ENCODE measurements at places on chromosomes 3 and 15.

GRCh38 chr15:72588096-72588495 is 66.4 kb upstream of the GOLGA6B start:
- DNase-seq, result no peak

DNA sequence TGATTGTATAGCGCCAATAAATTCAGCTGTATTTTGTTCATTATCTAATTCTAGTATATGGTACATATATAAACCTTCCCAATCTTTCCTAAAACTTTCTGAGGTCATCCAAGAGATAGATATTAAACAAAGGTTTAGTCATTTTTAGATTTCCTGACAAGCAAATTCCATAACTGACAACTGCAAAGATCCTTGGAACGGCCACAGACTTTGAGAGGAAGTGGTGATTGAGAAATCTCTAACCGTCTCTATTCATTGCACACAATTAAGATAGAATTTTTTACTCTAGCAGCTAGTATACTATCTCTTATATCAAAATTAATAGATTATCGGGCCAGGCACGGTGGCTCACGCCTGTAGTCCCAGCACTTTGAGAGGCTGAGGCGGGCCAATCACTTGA is 4.7 kb downstream of the CSNK1G1 start:
- no peak for DNase-seq

- no peak for DNase-seq
Observed at GRCh38 chr3:52002748-52003147, 7.1 kb upstream of the RPL29 start.

DNA sequence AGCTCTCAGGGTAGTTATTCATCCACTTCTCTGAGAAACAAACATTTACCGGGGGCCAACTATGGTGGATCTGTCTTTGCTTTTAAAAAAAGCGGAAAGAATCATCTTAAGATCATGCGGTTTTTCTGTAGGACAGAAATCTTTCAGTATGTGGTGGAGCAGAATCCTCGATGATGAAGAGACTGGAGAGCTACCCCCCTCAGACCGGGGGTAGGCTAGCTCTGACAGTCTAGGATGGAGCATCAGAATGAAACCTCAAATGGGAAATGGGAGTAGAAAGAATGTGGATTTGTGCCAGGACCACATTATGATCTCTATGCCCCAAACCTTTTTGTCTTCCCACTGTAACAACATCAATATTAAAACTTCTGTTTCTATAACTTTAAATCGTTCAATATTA is 30.3 kb downstream of the TPRG1 start:
- no peak for DNase-seq

DNA sequence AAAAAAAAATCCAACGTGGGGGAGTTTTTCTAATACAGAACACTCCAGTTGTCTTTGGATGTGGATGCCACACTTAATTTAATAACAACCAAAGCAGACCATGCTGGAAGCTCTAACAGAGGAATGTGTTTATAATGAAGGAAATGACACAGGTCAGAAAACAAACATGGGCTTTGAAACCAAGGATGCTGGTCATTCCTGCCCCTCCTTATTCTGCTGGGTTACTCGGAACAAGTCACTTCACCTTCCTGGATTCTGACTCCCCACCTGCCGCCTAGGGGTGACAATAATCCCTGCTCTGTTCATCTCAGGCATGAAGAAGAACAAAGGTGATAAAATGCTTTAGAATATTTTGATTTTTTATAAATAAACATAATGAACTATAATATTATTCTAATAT is 240.9 kb upstream of the ADAMTS9 start:
- DNase-seq, result no peak

- no peak for DNase-seq
Observed at GRCh38 chr3:35641920-35642527, 2.7 kb downstream of the ARPP21 start.

DNA sequence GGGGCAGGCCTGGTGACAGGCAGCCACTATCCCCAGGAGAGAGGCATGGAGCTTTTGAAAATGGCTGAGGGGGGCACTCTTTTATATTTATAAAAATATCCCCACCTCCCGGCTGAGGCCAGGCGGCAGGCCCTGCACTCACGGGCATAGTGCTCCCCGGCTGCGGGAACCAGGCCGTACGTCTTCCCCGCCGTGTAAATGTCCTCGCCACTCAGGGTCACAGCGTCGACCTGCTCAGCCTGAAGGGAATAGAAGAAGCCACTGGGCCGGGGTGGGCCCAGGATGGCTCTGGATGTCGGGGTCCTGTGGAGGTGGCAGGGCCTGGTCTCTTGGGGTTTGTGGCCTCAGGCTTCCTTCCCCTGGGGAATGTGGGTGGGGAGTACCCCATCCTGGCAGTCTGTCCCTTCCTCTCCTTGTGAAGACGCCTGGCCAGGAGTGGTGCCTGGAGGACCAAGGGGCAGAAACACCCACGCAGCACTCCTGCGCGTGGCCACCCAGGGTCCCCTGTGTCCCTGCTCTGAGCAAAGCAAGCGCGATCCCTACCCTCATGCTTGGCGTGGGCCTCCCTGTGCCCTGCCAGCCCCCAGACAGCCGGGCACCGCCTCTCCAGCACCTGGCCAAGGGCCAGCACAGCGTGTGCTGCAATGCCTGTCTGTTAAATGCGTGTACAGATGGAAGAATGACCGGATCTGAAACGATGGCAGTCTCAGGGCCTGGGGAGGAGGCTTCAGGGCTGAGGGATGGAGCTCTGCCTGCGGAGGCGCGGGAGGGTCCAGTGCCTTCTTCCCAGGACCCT is 18.9 kb downstream of the MELTF start:
- DNase-seq, result no peak

DNA sequence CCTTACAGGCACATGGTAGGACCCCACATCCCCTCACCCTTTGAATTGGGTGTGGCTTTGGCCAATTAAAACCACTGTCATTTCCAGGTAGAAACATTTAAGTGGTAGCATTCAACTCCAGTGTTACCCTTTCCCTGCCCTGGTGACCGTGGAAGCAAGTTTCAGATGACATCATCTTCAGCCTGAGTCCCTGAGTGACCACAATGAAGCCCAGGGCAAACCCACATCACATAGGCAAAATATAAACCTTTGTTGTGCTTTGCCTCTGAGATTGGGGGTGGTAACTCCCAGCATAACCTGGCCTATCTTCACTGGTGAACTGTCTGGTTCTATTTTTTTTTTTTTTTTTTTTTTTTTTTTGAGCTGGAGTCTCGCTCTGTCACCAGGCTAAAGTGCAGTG is 404.0 kb upstream of the WNT5A start:
- no peak for DNase-seq

- DNase-seq, result no peak
Observed at GRCh38 chr3:123637131-123637530, 52.3 kb upstream of the HACD2 start.

DNA sequence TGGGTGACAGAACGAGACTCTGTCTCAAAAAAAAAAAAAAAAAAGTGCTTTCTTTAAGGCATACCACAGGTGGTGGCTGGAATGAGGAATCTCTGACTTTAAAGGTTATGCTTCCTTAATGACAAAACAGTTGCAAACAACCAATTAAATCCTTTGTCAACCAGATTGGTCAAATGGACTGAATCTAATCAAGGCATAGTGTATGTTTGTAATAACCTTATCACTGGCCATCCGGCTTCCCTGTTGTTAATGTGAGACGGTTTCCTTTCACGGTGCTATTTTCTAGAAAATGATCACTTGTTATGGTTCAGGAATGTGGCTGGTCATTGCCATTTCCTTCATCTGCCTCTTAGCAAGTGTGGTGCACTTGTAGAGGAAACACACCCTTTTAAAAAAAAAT is 75.9 kb downstream of the FLNB start:
- DNase-seq, result no peak

- no peak for DNase-seq
Observed at GRCh38 chr3:86229086-86229774, 761.7 kb downstream of the VGLL3 start.

DNA sequence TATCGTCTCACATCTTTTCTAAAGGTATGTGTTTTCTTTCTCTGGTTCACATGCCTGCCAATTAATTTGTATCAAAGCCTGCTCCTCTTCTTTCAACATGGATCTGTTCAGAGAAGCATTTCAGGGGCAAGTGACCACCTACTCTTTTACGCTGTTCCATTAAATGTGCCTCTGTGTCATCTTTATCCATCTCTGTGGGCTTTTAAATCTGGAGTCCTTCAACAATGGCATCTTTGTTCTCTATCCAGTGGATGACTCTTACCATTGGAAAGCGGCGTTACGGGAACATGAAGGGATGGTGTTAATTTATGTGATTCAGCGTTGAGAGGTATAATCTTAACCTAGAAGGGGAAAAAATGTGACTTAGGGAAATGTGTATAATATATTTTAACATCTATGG is 92.7 kb upstream of the CFAP20DC start:
- DNase-seq, result no peak

DNA sequence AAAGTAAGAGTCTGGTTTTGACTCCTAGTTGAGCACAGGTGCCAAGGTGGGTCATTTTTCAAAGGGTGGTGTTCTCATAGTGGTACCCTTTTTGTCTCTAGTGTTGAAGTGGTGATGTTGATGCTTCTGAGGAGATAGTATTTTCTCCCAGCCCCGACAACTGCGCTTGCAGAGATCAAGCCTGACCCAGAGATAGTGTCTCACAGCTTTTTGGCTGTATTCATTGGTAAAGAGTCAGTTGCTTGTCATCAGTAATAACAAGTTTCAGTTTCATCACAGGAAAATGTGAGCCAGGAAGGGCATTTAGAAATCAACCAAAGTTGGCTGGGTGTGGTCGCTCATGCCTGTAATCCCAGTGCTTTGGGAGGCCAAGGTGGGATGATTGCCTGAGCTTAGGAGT is 139.3 kb downstream of the NFKBIZ start:
- no peak for DNase-seq

DNA sequence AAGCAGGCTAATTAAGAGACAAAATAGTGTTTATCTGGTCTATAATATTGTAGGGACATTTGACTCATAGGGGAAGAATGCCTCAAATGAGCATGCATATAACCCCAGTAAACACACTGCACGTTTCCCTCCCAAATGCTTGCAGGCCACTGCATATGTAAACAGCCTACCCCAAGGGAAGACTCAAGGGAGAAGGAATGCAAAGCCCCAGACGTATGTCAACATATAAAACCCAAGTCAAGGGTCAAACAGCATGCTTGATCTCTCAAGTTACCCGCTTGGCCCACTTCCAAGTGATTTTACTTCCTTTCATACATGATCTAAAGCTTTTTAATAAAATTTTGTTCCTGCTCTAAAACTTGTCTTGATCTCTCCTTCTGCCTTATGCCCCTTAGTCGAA is 1090.0 kb downstream of the OTOL1 start:
- no peak for DNase-seq

DNA sequence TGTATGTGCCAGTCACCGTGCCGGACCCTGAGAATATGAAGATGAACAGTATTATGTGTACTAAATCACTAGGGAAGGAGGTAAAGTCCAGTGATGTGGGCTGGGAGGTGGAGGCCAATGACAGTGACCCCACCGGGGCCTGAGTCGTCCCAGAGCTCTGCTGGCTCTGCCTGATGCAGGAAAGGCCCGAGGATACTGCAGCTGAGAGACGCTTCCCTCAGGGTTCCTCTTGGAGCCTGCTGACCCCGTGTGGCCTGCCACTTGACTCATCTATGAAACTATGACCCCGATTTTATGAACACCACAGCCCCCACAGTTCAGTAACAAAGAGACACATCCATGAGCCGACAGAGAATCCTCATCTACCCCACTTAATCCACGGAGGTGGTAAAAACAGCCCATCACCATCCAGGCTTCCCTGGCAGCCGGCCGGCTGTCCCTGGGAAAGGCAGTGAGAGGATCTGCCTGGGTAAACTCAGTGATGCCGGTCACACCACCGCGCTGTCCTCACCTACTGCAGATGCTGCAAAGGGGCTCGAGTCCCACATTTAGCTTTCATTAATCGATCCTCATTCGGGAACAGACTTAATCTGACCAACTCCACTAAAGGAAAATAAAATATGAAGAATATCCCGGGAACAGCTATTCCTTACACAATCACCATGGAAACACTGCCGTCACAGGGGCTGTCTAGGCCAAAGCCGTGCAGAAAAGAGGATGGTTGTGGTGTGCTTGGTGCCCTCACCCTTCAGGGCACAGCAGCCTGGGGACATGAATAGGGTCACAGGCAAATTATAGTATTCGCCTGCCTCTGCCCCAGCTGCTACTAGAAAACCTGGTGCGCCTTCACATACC is 82.9 kb downstream of the ARRDC4 start:
- no peak for DNase-seq

GRCh38 chr3:38616111-38616510 is 33.4 kb downstream of the SCN5A start:
- no peak for DNase-seq

GRCh38 chr3:85950435-85950834 is 991.6 kb downstream of the CADM2 start:
- DNase-seq, result no peak

GRCh38 chr3:188353426-188353825 is 199.5 kb downstream of the LPP start:
- DNase-seq, result no peak

DNA sequence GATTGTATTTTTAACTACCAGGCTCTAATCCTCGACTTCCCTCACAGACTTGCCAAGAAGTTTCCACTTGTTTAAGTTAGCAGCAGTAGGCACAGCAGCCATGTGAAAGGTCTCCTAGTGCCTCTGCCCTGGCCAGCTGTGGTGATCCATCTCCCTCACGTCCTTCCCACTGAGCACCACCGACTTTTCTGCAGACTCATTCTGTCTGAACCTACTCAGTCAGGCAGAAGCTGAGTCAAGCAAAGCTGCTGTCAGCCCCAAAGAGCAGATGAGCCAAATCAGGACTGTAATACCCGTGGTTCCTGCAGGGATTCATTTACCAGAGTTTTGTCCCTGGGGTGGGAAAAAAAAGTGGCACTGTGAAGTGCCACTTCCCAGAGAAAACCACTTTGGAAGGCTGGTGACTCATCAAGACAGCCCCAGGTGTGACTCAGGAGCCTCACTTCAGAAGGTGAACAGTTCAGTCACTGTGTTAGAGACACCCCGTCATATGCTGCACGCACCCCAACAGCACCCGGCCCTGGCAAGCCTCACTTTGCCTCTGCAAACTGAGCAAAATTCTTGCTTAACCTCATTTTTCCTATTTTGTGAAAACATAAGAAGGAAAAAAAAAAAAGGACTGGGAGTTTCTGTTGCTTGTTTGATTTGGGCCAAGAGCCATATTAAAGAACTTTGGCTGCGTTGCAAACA is 76.0 kb downstream of the WWTR1 start:
- DNase-seq, result no peak

GRCh38 chr15:28888900-28889299 is 3.1 kb downstream of the APBA2 start:
- no peak for DNase-seq

DNA sequence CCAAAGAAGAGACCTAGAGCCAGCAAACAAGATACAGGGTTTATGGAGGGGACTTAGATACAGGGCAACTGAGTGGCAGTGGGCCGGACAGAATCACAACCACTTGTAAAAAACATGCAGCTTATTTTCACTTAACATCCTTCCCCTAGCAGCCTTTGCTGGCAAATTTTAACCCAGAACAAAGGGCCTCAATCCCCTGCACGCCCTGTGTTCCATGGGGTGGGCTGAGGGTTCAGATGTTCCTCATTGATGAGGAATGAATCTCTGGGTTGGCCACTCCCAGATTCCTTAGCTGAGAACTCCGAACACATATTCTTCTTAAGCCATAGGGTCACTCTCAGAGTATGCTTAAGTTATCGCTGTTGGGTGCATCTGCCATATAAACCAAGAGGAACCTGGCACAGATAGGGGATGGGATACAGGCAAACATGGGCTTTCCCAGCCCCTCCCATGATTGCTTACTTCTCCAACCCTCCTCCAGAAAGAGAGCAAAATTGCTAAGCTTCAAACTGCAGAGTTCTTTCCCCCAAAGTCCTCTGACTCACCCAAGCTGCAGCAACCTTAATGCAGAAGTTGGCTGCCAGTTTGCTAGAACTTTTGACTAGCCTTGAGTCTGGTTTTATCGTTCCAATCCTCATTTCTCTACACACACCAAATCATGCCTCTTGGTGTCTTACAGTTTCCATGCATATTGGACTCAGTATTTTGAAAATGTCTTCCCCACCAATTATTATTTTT is 146.9 kb downstream of the CD47 start:
- DNase-seq, result no peak

Data from activated CD4-positive, CD25-positive, alpha-beta regulatory T cell (primary cell).